NCI-H2029 treated with DMSO at 0.1 percent for 48 hours (cell line): ENCODE measurements at places on chromosomes 3 and 15.

DNA sequence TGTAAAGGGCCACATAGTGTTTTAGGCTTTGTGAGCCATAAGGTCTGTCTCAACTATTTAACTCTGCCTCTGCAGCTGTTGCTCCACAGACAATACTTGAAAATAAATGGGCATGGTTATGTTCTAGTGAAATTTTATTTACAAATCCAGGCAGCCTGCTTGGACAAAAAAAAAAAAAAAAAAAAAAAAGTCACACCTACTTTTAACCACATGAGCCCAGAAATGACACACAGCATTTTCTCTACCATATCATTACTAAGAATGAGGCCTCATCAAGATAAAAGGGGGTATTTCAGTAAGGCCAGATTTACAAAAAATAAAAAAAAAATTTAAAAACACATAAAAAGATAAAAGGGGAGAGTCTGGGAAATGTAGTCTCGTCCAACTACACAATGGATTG is 1.7 kb upstream of the NGLY1 start:
- no peak for DNase-seq

DNA sequence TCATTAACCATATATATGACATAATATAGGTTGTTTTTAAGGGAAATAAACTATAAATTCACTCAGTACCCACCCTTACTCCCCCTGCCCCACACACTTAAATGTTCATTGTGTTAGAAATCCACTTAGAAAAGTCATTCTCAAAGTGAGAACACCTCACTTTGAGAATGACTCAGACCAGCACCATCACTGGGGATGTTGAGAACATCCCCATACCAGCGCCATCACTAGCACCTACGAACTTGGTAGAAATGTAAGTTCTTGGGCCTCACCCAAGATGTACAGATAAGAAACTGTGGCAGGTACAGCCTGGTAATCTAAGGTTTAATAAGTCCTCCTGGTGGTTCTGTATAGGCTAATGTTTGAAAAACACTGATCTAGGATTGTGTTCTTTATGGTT is 362.6 kb downstream of the LPP start:
- no peak for DNase-seq

DNA sequence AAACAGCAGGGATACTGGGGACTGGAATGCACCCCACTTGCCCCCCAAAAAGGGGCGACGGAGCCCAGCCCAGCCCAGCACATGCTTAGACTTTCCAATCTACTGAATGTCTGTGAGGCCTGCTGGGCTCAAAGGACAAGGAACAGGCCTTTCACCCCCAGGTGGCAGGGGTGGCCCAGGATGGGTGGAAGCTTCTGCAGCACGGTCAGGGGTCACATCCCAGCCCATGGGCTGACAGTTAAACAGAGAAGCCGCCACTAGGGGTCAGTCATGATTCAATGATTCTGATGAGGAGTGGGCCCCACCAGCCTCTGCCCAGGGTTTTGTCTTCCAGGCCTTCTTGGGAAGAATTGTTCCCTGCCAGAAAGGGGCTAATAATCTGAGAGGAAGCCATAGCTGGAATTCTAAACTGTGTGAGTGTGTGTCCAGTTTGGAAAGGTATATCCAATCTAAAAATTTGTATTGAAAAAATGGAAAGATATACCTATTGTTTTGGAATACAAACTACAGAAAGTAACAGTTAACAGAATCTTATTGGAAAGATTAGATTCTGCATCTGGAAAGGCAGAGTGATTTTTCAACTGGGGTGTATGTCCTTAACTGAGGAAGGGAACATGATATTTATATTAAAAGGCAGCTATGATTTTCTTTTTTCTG is 2.2 kb downstream of the CHRNB4 start:
- DNase-seq: no peak

DNA sequence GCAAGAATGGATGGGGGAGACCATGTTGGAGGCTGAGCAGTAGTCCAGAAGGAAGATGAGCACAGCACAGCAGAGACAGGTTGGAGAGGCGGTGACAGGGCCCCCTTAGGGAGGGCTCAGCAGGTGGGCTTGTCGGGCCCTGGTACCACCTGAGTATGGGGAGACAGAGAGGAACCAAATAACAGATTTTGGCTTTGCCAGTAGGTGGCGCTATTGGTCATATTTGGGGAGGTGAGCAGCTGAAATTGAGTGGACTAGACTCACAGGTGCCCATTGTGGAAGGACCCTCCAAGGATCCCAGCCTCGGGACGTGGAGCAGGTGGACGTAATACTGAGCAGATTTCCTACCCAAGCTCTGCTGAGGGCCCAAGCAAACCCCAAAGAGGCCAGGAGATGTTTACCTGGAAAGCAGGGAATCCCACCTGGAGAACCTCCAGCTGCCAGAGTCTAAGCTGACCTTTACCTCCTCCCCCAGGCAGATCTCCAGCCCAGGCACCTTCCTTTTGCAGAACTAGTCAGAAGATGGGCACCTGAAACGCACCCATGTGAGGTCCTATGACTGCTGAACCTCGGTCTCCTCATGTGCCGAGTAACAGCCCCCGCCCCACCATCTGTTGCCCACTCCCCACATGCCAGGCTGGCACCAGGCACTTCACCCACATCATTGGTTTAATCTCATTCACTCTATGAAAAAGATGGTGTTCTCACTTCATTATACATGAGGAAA is 24.6 kb upstream of the CORO2B start:
- DNase-seq: peak; percentile 16

- DNase-seq: no peak
These were observed 23.1 kb downstream of the SLC30A4 start for GRCh38 chr15:45499426-45499825.

DNA sequence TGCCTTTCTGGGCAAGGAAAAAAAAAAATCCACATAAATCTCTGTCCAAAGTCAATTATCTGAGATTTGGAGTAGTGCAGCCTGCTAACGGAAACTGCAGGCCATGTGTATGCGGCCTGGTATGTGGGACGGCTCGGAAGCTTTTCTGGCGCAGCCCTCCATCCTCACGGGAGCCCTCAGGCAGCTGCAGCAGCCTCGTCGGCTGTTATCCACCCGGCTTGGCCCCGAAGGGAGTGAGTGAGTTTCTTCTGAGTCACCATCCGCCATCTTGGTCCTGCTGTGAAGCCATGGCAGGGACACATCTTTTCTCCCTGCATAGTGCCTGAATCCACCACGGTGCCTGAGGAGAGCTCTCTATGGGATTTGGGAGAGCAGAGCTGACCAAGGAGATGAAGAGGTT is 62.8 kb downstream of the POLR2M start:
- DNase-seq: no peak

DNA sequence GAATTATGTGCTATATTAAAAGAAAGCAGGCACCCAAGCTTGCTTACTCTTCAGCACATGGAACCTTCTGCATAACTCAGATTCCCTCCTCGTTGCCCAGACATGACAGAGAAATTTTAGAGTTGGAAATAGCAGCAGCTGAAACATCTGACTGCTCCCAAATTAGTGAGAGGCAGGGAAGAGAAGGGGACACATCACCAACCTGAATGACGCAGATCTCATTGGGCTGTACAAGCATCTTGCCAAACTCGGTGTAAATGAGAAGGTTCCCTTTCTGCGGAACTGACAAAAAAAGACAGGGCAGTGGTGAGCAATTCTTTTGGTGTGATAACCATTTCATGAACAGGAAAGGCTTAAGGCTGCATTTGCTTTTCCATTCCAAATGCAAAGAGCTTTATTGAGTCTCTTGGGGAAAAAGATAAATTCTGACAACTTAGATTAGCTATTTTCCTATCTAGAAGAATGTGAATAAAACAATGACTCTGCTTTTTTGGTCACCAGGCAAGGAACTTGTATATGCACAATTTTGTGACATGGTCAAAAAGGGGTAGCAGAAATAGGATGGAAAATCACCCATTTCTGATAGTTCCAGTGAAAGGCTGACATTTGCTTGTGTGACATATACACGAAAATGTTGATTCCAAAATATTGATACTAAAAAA is 35.1 kb downstream of the HGD start:
- DNase-seq: no peak

GRCh38 chr3:119301662-119302061 is 7.5 kb downstream of the ARHGAP31 start:
- no peak for DNase-seq

- DNase-seq: no peak
These were observed 32.5 kb downstream of the SLMAP start for GRCh38 chr3:57788624-57789018.

DNA sequence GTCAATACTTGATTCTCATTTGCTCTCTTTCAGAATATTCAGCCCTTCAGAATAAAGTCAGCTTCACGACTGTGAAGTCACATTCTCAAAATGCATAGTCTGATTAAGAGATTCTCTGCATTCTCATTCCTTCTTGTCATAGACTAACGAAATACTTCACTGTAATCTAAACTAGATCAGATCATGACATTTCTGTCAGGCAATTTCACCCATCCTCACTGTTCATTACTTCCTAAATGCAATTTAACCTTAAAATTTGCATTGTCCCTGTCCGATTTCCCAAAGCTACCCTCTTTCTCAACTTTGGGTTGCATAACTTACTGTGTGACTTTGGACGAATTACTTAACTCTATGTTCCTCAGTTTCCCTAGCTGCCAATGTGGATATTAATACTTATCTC is 6.2 kb downstream of the RPL22L1 start:
- DNase-seq: no peak

DNA sequence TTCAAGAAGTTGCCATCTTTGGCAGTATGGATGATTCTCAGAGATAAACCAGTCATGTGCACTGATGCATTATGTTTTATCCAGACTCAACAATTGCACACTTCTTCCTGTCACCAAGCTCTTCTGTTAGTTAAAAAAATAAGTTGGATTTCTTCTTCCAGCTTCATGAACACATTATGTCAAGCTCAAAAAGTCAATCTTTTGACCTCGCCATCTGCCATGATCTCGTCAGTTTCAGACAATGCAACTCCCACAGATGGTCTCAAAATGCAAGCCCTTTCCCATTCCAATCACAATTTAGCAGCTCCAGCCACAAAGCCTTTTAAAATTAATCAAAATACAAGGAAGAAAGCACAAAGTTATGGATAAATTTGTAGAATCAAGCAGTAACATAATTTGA is 42.8 kb downstream of the TFDP2 start:
- no peak for DNase-seq

DNA sequence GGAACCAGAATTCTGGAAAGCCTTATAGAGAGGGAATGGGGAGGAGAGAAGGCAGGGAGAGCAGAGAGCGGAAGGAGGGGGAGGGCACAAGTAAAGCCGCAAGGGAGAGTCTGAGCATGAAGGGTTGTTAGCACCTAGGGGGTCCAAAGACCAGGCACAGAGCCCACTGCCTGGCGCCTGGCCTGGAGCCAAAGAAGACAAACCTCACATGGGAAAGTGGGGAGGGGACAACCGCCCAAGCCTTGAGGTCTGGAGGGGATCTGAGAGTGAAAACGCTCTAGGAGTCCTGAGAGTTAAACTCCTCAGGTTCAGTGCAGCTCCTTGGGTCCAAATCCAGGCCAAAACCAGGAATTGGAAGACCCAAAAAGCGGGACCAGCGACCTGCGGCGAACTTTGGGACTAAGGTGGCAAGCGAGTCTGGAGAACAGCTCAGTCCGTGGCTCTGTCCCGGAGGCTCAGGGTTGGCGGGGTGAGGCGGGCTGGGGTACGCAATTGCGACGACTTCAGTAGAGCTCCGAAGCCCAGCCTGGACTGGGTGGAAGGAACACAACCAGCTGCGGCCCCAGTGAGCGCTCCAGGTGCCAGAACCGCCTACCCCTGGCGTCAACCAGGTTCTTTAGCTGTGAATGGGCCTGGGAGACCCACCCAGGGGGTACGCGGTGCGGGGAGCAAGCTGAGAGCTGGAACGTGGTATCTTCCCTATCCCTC is 807 bp upstream of the INAFM2 start:
- DNase-seq: no peak

DNA sequence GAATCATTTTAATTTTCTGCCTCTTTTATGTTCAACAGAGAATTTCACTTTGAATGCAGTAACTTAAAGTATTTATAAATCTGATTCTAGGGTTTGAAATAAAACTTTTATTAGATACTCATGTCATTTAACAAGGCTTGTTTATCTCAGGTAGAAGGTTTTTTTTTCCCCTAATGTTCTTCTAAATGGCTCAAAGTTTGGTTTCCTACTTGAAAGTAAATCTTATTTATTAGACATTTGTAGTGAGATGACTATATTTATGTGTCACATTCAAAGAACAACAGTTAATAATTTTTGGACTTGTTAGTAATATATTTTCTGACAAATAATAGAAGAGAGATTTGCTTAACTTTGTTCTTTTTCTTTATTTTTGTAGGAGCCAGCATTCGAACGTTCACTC is 63.9 kb downstream of the NEO1 start:
- no peak for DNase-seq

DNA sequence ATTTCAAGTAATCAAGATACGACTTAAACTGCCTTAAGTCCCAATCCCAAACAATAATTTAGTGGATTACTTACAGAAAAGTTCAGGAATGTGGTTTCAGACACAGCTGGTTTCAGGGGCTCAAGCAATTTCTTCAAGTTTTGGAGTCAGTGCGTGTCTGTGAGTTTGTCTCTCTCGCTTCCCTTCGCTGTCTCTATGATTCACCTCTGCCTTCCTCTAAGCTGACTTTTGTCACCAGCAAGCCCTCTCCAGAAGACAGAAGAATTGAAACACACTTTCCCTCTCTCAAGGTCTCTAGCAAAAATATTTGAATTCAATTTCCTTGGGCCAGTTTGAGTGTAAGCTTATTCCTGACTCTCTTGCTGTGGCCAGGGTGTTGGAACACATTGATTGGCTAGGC is 392.4 kb downstream of the EDEM1 start:
- no peak for DNase-seq
